CD4-positive, CD25-positive, alpha-beta regulatory T cell (primary cell): ENCODE measurements at places on chromosomes 13 and 19. TPM values are rescaled to one million over a fixed set of nuclear protein-coding genes. Genes with fewer than 3 reads are reported as not detected.

- no peak for DNase-seq
Observed at GRCh38 chr13:94822356-94822755, 110.0 kb upstream of the SOX21 start.

DNA sequence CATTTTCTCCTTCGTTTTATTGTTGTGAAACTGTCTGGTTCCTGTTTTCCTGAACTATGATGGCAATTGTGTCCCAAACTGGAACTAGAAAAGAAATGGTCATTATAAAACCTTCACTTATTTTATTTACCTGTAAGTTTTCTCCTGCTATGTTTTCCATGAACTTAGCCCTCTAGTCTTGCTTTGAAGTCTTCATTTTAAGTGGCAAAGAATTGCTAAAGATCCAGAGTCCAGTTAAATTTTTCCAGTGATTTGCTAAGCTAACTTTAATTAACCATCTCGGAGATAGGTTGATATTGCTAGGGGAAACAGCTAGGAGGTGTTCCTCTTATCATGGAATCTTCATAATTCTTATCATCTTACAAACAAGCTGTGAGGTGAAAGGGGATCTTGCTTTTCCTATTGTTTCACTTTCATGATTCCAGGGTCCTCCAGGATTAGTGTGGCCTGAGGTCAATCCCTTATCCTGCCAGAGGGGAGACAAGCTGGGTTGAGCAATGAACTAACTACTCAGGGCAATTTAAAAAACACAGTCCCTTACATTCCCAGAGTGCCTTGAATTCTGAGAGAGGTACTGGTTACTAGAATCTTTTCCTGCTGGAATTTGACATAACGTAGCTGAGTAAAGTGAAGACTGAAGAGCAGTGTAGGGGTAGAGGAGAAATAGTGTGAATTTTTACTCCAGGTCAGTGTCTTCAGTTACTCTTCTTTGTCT, 112.5 kb downstream of the ESD start:
- DNase-seq = no peak

DNA sequence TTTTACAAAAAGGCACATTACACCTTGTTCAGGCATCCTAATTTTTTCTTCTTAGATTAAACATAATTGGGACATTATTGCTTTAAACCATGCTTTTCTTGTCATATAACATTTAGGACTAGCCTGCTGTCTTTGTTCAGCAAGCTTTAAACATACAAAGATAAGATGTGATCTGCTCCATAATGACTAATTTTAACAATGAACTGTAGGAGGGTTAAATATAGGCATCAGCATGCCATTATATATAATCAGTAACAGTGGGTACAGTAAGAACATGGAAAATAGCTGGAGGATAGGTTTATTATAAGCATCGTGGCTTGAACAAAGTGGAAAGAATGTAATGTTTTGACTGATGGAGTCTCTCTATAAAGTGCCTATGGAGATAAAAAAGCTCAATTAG, 661.7 kb downstream of the SLITRK6 start:
- DNase-seq = no peak

ZNF480 gene
- 7.0 TPM for total RNA-seq

- DNase-seq = no peak
Observed at GRCh38 chr13:62360609-62361008, 945.0 kb upstream of the PCDH20 start.

GRCh38 chr19:46107371-46107770, 17.1 kb downstream of the IGFL3 start:
- DNase-seq = no peak

LGI4 gene
- total RNA-seq = 0.64 TPM

ZNF749 gene
- total RNA-seq = 5.1 TPM

- DNase-seq = peak; percentile 86
Observed at GRCh38 chr19:12140545-12141404, 625 bp upstream of the ZNF20 start.

- no peak for DNase-seq
Observed at GRCh38 chr19:45477713-45478453, 10.1 kb downstream of the FOSB start.
